ENCODE measurements at places on chromosomes 1 and 21. TPM values are rescaled to one million over a fixed set of nuclear protein-coding genes. Genes with fewer than 3 reads are reported as not detected.

The PTPN22 gene
- 2.3 TPM for total RNA-seq

The CD52 gene
- total RNA-seq: 3.5 TPM

The SRSF4 gene
- 58.9 TPM for total RNA-seq

The TBX19 gene
- 3.1 TPM for total RNA-seq

The C1orf210 gene
- 28.0 TPM for total RNA-seq

The CR2 gene
- total RNA-seq: 0.06 TPM

The GCSAML gene
- total RNA-seq: 0.10 TPM

The TSPEAR gene
- total RNA-seq: not detected

Data from lower leg skin (tissue), 4 donors.